COR-L47 (cell line): ENCODE measurements at places on chromosomes 1 and 21.

DNA sequence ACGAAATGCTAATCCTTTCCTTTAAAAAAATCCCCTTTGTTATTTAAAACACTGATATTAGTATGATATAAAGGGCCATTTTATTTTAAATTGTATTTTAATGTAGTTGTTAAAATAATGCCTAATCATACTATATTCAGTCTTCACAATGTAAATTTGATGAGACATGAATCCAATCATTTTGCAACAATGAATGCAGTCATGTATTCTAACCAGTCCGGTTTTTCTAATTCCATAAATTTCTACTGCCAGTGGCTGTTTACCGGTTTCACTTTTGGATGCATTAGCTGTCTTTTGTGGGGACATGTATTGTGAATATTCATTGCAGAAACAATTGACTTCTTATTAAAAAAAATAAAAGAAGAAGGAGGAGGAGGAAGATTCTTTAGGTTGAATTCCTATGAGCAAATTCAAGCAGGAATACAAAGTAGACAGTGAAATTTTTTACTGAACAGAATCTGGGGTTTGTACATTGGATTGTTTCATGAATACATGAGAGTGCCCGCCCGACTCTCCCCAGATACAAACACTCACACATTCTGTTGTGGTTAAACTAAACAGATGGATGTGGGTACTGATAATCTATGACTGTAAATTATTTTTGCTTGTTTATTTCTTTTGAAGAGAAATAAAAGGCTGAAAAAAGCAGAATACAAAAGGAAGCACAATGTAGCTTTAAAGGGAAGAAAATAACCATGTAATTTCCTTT lies 624.8 kb upstream of the PTBP2 start:
- no peak for DNase-seq

DNA sequence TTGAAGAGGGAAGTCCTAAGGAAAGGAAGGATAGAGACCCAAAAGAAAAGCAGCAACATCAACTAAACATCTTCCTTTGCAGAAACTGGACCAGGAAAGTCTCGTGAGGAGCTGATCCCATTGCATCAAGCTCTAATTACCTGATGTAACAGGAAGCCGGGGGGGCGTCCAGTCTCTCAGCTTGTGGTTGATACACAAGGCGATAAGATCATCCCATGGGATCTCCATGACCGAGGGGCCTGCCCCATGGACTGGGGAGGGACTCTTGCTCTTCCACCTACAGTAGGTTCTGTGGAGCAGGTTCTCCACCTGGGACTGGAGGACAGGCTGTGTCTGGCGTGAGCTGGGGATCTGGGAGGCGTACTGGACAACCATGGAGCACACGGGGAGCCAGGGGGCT lies 14.8 kb upstream of the LSS start:
- no peak for DNase-seq

GRCh38 chr21:34120867-34121266 lies 47.5 kb downstream of the MRPS6 start:
- DNase-seq, result no peak

DNA sequence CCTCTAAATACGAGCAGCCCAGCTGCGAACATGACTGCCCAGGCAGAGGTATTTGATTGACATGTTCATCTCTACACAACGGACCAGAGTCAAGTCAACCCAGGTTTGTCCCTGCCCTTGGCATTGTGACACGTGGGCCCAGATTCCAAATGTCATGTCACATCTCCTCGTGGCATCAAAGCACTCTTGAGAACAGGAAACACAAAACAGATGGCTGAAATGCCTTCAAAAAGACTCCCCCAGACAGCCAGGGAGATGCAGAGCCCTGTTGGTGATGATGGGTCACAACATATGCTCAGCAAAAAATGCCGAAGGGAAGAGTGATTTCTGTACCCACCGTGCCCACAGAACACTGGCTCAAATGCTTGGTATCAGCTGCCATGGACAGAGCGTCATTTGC lies 337.8 kb upstream of the DAB1 start:
- no peak for DNase-seq

DNA sequence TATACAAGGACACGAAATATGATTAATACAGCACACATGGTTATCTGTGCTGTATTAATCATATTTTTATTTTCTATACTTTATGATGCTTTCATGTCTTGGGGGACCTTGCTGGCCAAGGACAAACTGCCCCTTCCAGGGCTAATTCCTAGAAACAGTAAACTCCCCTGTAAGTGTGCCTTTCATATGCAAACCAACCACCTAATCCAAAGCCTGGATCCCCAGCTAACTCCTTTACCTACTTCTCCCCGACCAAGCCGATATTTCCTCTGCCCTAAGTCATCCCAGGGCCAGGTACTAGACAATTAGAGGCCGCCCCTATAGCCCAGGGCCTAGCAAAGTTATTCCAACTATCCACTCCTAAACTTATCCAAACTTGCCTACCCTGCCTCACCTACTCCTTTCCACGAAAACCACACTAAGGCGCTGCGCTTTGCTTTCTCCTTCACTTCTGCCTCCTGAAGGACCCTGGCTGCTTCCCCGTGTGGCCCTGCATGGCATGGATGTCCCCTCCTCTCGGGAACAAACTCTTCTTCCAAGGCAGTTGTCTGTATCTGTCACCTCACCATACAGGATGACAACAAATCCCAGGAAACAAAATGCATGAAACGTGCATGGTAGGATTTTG lies 10.2 kb downstream of the SH3BP5L start:
- DNase-seq, result no peak

DNA sequence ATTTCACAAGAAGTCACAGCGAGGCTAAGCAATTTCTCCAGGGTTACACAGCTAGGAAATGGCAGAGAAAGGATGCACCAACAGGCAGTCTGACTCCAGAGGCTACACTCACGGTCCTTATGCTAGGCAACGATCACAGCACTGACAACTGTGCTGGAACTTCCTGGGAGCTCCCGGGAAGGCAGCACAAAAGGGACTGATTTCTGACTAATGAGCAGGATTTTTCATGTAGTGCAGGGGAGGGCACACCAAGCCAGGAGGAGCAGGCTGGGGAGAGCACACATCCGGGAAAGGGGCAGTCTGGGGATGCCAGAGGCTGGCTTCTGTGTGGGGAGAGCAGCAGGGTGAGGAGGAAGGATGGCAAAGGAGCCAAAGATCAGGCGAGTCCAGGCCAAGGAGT lies 486.7 kb downstream of the OMA1 start:
- no peak for DNase-seq

DNA sequence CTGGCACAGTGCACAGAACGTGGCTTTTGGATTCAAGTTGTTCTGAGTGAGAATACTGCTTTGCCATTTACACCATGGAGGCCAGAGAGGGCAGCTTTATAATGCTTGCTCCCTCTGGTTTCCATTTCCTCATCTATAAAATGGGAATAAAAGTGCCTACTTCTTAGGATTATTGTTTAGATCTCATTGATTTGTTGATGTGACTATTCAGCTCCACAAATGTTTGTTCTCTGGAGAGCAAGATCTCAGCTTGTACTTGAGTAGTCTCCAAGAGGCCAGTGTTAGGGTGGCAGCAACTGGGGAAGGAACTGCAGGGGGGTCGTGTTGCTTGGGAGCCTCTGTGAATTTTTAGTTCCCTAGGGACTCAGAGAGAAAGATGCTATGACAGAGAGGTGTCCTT lies 55.2 kb downstream of the YARS1 start:
- DNase-seq, result no peak

- DNase-seq, result peak; percentile 40
Observed at GRCh38 chr1:233518344-233518743, 95.6 kb upstream of the KCNK1 start.

GRCh38 chr1:40817791-40818263 lies 34.2 kb downstream of the KCNQ4 start:
- no peak for DNase-seq

- DNase-seq, result peak; percentile 41
Observed at GRCh38 chr1:2801535-2802291, at the start of gene TTC34. Gene TTC34, minus strand, starts transcription at chr1:2801693. Its CDS starts 866 bp downstream, at chr1:2800827.

- no peak for DNase-seq
Observed at GRCh38 chr1:209853676-209854075, 25.9 kb downstream of the UTP25 start.

- no peak for DNase-seq
Observed at GRCh38 chr1:192610112-192610889, 25.6 kb upstream of the RGS13 start.

DNA sequence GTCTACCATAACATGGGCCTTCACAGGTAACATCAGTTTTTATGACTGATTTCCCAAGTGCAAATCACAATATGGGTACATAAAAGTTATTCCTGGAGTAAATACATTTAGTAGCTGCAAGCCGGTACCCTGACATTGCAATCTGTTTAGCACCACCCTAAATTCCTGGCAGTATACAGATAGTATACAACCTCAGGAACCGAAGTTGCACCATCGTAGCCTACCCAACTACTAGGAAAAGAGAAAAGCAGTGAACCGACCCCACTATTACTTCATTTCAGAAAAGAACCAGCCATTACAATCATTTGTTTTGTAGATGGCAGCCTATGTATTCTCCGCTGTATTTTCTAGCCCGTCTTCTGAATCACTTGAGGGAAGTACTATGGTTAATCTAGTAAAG lies 1.1 kb downstream of the ADIPOR1 start:
- DNase-seq, result no peak

DNA sequence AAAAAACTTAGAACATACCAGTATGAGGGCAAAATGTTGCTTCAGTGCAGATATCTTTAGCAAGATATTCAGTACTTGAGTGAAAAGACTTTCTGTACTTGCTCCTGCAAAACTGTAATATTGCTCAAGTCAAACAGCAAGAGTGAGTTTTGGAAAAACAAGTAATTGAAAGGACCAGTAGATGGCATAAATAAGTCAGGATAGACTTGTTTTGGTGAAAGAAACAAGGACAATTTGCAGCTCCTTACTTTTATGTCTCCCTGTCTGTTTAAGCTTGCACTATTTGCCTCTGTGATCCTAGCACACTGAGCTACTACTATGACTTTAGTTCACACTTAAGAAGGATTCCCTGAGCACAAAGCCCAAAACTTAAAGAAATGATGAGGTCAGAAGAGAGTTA lies 39.1 kb downstream of the IFI44 start:
- DNase-seq, result peak; percentile 28

DNA sequence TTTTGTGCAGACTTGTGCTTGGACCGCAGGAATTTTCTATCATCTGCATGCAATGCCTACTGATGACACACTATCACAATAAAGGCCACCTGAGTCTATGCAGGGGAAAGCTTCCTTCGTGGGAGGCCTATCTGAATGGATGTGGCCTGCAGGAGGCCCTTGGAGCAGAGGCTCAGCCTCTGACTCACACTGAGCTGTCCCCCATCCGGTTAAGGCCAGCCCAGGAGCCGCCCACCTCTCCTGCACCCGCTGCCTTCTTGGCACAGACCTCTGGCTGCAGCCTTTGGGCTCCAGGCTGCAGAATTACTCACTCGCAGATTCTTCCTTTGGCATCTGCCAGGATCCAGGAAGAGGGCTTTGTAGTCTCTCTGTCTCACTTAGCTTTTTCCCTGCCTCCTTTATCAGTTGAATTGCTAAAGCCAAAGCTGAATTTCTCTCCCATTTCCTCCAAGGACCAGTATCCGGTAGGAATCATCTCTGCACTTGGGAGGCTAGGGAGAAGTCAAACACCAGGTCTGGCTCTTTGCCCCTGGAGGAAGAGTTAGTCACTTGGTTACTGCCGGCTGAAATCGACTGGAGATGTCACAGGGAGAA lies 65.1 kb upstream of the JUN start:
- no peak for DNase-seq

DNA sequence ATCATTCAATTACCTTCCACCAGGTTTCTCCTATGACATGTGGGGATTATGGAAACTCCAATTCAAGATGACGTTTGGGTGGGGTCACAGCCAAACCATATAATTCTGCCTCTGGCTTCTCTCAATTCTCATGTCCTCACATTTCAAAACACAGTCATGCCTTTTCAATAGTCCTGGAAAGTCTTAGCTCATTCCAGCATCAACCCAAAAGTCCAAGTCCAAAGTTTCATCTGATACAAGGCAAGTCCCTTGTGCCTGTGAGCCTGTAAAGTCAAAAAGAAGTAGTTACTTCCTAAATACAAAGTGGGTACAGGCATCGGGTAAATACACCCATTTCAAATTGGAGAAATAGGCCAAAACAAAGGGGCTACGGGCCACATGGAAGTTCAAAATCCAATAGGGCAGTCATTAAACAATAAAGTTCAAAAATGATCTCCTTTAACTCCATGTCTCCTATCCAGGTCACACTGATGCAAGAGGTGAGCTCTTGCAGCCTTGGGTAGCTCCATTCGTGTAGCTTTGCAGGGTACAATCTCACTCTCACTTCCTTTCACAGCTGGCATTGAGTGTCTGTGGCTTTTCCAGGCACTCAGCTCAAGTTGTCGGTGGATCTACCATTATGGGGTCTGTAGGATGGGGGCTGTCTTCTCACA lies 112.9 kb downstream of the FCRL5 start:
- DNase-seq, result no peak

- DNase-seq, result no peak
Observed at GRCh38 chr1:34370748-34371147, 194.0 kb downstream of the C1orf94 start.

DNA sequence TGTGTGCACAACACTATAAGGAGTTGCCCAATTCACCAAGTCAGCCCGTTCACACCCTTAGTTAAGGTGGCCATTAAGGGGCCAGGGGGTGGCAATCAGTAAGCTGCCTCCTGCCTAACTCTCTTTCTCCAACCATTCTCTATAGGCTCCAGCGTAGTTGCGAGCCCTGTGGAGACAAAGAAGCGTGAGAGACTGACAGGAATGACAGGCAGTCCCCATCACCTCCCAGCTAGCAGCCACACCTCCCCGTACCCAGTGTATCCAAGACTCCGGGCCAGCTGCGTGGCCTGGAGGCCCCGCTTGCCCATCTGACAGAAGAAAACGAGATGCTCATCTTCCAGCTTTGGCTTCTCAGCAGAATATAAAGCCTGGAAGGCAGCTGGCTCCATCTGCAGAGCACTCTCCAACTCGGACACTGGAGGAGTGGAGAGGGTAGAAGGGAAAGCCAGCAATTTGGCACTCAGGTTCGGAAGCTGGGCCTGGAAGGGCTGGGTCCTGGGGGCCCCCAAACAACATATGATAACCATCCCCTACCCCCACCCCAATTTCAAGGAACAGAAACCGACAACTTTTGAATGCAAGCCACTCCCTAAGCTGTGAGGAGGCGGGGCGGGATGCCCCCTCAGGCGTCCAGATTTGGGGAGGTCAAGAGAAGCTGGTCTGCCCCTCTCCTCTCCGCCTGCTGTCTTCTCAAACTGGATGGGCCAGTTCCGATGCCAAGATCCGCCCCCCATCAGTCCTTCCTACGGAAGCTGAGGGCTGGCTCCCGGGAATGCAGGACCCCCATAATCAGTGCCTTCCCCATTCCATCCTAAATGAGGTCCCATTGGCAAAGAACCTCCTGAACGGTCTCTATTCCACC lies 872 bp downstream of the TSTD1 start:
- DNase-seq, result peak; percentile 6

- no peak for DNase-seq
Observed at GRCh38 chr1:212164095-212164872, 120.9 kb upstream of the PPP2R5A start.

- no peak for DNase-seq
Observed at GRCh38 chr1:207474210-207474609, 20.1 kb downstream of the CR2 start.

GRCh38 chr1:87958201-87958600 lies 629.5 kb downstream of the LMO4 start:
- no peak for DNase-seq

GRCh38 chr1:226871636-226872327 lies 1.4 kb downstream of the PSEN2 start:
- DNase-seq, result no peak
